ENCODE measurements at places on chromosomes 1 and 21. TPM values are rescaled to one million over a fixed set of nuclear protein-coding genes. Genes with fewer than 3 reads are reported as not detected.

- no peak for DNase-seq
Measured at GRCh38 chr1:43704838-43705237, 2.5 kb upstream of the ST3GAL3 start.

Gene PLA2G5
- not detected for total RNA-seq

Gene METTL25B
- total RNA-seq = 11.4 TPM

Gene CHD1L
- total RNA-seq = 38.3 TPM

Data from chondrocyte (in vitro differentiated cells).